Tibial artery (tissue), 4 donors: ENCODE measurements at places on chromosomes 5 and 9.

- no peak for DNase-seq
Observed at GRCh38 chr9:17342696-17343095, 207.9 kb downstream of the CNTLN start.

- no peak for DNase-seq
Observed at GRCh38 chr9:20043035-20043434, 254.2 kb upstream of the SLC24A2 start.

DNA sequence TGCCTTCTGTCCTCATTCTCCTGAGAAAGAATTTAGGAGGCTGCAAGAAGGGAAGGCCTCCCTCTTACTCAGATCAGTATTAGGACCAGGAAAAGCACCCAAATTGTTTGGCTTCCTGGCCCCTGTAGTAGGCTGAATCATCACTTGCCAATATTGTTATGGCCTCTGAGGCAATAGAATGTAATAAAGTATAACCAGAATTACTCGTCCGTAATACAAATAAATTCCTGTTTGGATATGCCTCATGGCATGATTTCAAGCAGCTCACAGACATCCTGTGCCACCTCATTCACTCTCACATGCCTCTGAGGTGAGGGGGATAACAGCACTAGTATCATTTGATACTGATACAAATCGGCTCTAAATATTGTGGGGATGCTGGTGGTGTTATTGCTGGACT, 427.3 kb downstream of the ISL1 start:
- no peak for DNase-seq

DNA sequence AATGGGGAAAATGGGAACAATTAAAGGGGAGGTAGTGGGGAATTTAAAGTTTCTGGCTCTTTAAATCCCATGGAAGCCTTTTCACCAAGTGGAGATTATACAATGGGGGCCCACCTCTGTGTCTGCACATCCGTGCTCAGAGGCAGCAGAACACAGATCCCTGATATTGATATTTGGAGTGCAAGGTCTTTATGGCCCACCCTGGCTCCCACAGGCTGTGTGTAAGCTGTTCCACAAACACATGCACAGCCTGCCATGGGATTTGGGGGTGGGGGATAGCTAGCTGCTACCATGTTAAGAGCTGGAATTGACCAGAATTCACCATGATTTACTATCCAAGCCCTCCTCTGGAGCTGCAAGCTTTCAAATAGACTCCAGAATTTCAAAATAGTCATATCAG, 55.9 kb downstream of the RASGEF1C start:
- DNase-seq = no peak

- no peak for DNase-seq
Observed at GRCh38 chr5:91042936-91043255, 340.2 kb downstream of the ARRDC3 start.

- DNase-seq = no peak
Observed at GRCh38 chr5:78411586-78411985, 51.2 kb downstream of the SCAMP1 start.

DNA sequence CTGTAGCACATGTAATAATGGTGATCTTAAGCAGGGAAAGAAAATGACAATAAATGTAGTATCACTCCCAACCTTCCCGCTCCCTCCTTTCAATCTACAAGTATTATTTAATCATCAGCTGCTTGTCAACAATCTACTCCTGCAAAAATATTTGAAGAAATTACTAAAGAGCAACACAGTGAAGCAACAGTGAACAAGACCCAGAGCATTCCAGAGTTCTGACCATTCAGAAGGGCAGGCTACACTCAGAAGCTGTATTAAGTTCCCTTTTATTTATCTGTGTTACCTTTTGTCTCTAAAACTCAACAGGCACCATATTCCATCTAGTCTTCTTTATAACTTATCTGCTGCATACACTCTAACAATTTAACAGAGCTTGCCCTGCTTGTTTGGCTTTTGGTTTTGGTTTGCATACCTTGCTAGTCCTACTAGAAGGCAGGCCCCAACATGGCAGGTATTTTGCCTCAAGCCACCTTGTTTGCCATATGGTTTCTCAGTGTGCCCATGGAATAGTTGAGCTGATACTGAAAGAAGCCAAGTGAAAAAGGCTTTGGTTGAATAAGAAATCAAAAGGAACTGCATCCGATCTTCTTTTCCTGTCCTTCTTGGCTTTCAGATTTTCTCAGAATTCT, 253.9 kb downstream of the CEMIP2 start:
- no peak for DNase-seq

DNA sequence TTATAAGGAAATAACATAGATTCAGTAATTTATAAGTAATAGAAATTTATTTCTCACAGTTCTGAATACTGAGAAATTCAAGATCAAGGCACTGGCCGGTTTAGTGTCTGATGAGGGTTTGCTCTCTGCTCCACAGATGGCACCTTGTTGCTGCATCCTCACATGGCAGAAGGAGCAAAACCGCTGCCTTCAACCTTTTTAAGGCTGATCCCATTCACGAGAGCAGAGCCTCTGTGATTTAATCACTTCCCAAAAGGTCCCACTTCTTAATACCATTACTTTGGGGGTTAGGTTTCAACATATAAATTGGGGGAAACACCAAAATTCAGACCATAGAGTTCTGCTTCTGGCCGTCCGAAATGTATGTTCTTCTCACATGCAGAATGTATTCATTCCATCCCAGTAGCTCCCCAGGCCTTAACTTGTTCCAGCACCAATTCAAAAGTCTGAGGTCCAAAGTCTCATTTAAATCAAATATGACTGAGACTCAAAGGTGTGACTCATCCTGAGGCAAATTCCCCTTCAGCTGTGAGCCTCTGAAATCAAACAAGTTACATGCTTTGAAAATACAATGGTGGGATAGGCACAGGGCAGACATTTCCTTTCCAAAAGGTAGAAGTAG, 30.6 kb downstream of the BAAT start:
- no peak for DNase-seq

DNA sequence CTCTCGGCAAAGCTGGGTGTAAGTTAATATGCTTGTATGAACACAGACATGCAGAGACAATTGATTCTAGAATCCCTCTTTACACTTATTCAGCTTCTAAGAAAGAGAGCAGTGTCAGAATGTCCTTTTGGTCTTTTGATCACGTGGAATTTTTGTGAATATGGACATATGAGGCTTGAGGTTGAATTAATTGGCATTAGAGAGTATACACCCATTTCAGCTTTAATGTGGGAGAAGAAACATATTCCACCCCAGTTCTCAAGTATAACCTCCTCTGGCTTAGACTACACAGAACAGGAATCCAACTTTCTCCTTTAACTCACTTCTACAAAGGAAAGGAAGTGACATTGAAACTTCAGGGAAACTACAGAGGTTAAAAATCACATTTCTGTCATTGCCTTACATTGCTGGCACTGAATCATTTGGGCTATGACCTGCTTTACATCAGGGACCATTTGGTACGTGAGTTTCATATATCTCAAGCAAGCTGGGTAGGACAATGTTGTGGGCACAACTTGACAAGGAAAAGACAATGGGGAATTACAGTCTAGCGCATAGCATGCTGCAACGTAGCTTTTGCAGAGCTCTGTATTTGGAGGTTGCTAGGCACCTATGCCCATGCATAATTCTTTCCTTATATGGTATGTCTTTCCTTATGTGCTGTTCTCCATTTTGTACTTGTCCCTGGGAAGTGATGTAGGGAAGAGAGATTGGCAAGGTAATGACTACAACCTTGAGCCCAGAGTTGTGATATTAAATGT, 19.5 kb downstream of the DAB2 start:
- no peak for DNase-seq

DNA sequence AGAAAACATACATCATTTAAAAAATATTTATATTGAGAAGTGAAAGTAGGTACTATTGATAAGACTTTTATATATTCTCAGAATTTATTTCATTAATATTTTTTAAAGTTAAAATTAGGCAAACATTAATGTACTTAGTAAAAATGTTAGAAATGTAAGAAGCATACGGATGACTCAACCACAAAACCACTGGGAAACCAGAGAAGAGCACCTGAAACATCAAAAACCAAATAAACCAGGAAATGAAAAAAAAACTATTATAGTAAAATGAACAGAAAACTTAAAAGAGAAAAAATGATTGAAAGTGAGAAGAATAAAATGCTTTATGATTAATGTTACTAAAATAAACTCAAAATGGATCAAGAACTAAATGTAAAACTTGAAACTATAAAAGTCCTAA, 233.2 kb upstream of the DAB2 start:
- DNase-seq = no peak

DNA sequence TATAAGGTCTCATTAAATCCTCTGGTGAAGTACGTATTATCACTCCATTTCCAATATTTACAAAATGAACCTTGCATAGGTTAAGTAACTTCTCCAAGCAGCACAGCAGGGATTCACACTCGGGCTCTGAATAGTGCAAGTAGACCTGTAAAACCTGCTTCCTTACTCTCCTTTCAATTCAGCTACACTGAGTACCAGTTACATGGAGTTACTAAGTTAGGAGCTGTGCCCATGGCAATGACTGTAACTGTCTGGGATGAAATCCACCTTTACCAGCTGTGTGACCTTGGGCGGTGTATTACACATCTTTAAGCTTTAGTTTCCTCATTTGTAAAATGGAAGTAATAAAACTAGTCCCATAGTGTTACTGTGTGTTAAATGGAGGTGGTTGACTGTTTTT, 15.9 kb upstream of the MOB3B start:
- DNase-seq = no peak

GRCh38 chr5:14306329-14306815, 163.2 kb downstream of the TRIO start:
- DNase-seq = no peak

DNA sequence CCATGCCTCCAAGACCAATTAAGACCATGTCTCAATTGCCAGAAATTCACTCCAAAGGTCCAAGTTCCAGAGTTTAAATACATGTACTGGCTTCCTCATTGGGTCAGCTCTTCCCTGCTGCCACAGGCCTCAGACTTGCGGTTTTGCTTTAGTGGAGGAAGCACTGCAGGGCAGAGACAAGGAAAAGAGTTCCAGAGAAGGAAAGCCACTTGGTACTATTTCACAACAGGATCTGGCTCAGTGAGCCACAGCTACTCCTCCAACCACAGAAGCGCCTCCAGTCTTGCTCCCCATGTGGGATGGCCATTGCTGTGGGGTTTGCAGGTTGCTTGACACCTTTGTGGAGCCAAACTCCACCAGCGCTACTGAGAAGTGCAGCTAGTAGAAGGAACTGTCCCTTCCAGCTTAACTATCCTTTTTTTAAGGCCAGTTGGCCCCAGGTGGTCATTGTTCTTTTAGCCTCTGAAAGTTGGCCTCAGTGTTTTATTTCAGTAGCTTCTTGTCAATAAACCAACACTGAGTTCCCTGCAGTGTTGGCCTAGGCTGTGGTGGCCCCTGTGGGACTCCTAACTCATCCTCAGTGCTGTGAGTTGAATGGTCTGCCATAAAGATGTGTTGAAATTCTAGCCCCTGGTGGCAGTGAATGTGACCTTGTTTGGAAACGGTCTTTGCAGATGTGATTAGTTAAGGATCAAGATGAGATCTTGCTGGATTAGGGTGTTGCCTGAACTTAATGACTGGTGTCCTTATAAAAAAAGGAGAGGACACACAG, 93.7 kb upstream of the DAP start:
- peak; percentile 71 for DNase-seq

DNA sequence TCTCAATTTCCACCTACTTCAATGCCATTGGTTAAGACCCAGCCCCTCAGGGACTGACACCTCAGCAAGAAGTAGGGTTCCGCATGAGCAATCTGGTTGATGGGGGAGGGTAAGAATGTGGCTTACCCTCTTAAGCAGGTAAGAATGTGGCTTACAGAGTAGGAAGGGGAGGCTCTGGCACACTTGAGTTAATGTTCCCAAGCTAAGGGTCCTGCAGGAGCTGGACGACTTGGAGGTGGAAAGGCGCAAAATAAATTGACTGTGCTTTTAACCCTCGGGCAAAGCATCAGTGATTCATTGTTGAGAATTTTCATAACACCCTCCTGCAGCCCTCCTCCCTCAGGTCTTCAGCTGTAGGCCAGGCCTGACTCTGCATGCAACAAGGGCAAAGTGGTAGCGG, 24.9 kb upstream of the ADRA1B start:
- no peak for DNase-seq

DNA sequence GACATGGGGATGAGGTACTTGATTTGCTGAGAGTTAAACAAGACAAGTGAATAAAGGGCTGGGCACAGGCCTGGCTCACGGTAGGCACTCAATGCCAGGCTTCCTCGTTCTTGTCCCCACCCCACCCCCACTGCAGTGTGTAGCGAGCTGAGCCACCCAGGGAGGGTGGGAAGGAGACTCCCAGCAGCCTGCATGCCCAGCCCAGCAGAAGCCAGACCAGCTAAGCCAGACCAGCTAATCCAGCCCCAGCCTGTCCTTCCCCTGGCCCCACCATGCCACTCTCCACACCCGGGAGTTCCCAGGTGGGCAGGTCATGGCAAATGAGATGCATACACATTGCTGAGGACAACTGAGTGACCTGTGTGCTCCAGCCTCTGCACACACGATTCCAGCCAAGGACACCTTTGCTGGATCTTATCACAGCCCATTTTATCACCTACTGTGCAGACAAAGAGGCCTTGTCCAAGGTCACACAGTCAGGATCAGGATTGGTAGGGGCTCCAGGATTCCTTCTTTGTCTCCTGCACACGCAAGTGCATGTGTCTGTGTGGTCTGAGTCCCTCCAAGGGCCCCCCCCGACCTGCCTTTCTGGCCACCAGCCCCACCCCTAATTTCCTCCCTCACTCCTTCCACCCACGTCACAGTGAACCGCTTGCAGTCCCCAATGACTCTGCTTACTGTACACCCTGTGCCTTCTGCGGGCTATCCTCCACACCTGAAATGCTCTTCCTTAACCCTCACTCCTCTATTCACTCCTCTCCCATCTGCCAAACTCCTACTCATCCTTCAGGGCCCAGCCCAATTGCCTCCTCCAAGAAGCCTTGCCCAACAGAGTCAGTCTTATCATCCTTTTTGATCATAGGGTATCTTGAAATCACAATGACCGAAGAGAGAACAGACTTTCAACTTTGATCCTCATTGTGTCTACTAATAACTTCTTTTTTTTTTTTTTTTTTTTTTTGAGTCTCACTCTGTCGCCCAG, 26.6 kb downstream of the DUSP1 start:
- DNase-seq = no peak

GRCh38 chr5:96649251-96649662, 12.9 kb upstream of the CAST start:
- DNase-seq = no peak

DNA sequence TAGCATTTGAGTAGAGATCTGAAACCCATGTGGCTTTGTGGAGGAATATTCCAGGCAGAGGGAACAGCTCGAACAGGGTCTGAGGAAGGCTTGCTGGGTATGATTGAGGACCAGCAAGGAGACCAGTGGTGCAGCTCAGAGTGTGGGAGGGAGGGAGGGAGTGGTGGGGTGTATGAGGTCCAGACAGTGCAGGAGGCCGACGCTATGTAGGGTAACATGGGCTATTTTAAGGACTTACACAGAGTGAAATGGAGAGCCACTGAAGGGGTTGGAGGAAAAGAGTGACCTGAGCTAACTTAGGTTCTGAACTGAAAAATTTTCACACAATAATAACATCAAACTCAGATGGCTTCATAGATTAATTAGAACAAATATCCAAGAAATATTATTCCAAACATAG, 41.9 kb downstream of the HMGXB3 start:
- no peak for DNase-seq

DNA sequence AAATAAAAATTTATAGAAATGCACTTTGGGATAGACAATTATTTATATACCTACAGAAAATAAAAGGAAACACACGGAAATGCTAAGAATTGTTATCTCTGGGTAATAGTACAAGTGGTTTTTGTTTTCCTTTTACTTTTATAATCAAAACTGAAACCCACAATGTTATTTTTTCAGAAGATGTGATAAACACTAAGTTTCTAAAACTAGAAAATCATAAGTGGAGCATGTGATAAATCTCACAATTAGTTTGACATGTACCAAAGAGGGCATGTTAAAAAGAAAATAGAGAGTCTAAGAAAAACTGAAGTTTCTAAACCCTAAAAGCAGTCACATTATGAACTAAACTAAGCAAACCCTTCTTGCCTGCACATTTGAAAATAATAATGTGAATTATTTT, 61.1 kb downstream of the OXCT1 start:
- DNase-seq = no peak
